CD4-positive, alpha-beta T cell (primary cell): ENCODE measurements at places on chromosomes 5 and 9.

DNA sequence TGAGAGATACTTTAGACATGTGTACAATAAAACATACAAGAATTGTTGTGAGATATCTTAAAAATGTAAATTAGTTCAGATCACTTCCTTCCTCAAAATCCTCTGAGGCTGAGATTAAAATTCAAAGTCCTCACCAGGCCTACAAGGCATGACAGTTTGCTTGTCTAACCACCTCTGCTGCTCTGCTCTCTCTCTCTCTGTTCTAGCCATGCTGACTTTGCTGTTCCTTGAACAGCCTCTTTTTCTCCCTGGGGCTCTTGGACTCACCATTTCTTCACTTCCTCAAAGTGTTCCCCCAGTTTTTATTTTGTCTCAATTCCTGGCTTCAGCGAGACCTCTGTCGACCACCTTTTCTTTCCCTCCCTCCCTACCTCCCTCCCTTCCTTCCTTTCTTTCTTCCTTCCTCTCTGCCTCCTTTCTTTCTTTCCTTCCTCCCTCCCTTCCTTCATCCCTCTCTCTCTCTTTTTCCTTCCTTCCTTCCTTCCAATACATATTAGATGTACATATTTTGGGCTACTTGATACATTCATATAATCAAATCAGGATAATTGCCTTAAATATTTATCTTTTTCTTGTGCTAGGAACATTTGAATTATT is 27.0 kb downstream of the CATSPER3 start:
- DNase-seq: no peak

- DNase-seq: no peak
Observed at GRCh38 chr9:93599571-93600403, 23.4 kb downstream of the PHF2 start.

- no peak for DNase-seq
Observed at GRCh38 chr5:160461378-160461777, 39.7 kb downstream of the PTTG1 start.

DNA sequence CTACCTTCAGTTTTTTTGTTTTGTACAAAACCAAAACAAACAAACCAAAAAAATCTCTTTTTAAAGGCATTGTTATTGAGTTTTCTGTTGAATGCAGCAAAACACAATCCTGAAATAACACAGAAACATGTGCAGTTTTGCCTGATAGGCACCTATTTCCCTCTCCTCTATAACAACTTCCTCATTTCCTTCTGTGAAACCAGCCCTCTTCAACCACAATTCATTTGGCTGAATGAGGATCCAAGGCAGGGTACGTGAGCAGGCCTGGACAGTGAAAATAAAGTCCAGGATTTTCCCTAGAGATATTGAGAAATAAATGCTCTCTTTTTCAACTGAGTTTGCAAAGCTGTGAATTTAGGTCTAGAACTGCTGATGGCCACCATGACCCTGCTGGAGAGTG is 134.8 kb upstream of the LARP1 start:
- DNase-seq: no peak

DNA sequence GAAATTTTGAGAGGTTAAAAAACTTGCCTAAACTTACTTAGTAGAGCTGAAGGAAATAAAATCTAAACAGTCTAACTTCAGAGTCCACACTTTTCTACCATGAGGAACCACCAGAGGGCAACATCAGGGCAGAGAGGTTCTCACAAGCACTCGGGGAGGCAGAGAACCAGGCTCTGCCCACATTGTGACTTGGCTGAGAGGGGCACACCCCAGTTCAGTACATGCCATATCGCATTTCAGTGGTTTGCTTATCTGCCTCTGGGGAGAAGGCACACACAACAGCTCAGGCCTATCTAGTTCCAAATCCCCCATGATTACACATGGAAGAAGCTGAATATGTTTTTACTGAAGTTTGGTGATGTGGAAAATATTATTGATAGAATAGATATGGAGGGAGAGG is 49.2 kb downstream of the EQTN start:
- DNase-seq: no peak
